NCI-H446 treated with DMSO at 0.1 percent for 48 hours (cell line): ENCODE measurements at places on chromosomes 13 and 19.

- DNase-seq = no peak
Measured at GRCh38 chr13:44053208-44053607, 173.5 kb downstream of the LACC1 start.

GRCh38 chr19:17648786-17649185 is 39.4 kb downstream of the UNC13A start:
- no peak for DNase-seq

DNA sequence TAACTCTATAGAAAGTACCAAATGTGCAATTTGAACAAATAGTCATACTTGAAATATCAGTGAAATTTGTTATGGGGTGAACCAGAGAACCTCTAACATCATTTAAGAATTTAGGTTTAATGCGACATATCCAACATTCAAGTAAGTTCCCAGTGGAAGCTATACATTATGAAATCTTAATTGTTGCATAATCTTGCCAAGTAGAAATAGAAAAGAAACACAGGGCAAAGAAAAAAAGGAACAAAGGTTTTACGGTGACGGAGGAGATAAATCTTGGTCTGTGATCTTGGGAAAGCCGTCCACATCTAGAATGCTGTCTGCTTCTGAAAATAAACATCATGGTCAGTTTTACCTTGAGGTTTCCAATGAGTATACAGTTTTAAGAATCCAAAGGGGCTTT is 445.7 kb downstream of the RFC3 start:
- DNase-seq = no peak

- no peak for DNase-seq
Measured at GRCh38 chr13:113849981-113850721, 13.7 kb downstream of the GAS6 start.

DNA sequence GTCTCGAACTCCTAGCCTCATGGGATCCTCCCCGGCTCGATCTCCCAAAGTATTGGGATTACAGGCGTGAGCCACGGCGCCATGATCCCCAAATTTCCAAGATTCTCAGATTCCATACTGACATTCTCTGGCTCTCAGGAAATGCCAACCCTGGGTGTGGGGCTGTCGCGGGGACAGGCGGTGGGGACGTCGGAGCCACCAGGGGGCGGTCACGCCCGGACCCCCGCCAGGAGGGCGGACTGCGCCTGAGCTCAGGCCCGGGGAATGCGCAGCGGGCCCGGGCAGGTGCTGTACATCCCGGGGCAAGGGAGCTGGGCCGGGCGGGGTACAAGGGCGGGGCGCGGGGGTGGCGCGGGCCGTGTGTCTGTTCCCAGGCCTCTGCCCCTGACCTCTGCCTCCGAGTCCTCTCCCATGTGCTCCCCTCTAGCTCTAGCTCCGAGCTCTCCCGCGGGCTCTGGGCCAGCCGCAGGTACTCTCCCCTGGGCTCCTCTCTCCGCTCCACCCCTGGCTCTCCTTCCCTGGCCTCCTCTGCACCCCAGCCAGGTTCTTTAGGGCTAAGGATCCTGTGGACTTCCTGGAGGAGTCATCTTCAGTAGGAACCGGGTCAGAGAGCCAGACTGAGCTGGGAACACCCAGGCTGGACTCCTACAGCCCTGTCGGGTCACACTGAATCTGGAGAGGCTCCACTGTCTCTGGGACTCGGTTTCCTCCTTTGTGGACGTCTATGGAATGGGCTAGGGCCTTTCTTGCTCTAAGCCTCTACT is 2.4 kb downstream of the PPP1R13L start:
- no peak for DNase-seq

DNA sequence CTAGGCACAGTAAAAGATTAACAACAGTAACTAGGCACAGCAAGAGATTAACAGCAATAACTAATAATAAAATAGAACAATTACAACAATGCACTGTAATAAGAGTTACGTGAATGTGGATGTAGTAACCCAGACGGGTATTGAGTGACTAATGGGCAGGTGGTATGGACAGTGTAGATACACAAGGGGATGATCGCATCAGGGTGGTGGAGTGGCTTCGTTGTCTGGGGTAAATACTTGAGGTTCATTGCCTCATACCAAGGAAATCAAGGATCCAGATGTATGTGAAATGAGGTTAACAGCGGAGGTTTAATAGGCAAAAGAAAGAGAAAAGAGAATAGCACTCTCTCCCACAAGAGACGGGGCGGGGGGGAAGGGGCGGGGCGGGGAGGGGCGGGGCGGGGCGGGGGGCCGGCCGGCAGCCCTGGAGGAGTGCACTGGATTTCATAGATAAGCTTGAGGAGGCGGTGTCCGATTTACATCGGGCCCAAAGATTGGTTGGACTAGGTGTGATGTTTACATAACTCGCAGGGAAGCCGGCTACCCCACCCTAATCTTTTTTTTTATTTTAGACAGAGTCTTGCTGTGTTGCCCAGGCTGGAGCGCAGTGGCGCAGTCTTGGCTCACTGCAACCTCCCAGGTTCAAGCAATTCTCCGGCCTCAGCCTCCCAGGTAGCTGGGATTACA is 106.3 kb downstream of the KCTD15 start:
- no peak for DNase-seq

DNA sequence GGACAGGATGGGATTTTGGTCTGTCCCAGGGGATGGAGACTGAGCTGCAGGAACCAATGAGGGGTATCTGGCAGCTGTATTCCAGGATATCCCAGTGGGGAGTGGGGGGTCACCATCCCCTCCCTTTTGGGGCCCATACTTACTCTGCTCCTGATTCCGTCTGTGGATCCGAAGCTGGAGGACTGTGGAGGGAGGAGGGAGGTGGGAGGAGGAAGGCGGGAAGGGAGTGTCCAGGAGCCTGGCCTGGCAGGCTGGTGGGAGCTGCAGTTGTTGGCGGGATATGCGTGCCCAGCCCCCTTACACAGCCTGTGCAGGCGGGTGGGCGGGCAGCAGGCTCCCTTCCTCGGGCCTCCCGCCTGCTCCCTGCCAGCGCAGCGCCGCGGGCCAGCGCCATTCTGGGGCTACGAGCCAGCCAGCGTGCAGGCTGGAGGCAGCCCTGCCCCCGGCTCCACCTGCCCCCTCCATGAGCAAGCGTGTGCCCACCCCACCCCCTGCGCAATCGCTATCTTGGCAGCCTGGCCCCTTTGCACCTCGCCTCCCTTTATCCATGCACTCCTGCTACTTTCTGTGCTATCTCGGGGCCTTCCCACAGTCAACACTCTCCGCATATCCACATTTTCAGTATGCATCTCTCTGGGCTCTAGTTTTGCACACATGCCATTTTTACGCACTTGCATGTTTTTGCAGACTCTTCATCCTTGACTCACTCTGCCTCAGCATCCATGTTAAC is 2.8 kb downstream of the MAMSTR start:
- DNase-seq = peak; percentile 86

DNA sequence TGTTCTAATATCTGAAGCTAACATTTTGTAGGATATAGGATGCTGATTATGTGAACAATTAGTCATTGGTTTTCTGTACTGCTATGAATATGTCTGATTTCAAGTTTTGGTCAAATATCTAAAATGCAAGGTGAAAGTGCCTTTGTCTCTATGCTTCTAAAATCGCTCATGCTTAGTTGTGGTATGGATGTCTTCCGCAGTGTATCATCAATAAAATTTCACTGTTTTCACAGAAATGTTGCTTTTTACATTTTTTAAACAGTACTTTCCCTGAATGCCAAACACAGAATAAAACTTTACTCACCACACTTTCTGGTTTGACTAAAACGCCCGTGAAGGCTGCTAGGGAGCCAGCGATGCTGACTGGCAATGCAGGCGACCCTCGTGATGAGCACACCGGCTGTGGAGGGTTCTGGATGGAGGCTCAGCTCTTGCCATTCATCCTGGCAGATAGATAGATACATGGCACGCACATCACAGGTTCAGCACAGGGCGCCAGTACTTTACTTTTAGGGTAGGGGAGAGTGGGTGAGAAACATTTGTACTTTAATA is 40.1 kb downstream of the SLC7A9 start:
- no peak for DNase-seq

GRCh38 chr19:10418485-10419199 is 1.7 kb upstream of the PDE4A start:
- DNase-seq = peak; percentile 29

DNA sequence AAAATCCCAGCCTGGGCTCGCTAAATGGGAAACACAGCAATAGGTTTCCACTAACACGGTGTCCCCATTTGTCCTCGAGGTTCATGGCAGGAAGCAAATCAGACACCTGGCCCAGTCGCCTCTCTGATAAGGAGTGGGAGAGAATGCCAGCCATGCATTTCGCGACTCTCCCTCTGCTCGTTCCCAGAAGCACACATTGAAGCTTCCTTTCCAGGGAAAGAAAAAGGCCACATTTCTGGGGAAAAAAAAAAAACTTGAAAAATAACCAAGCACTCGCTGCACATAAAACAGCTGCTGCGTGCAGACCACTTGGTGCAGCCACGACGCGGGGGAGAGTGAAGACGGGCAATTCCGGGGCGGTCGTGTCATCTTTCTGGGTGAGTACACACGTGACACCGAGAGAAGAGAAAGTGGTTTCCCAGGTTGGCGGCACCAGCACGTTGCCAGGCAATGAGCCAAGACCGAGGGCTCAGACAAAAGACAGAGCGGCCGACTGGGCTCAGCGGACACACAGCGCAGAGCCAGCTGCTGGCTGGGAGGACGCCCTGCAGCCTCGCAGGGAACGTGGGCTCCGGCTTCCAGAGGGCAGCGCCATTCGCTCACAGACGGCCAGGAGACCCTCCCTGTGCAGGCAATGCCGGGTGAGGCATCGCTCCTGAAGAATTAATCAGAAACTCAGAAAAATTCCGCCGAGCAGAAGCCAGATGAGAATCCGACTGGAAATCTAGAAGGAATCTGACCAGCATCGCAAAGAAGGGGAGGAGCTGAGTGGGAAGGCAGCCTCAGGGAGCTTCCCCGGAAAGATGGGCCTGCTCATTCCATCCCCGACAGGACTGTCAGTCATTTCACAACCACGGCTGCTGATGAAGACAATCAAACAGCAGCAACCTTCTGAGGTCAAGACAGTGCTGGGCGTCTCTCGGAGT is 83.2 kb upstream of the IRS2 start:
- no peak for DNase-seq

- DNase-seq = no peak
Measured at GRCh38 chr19:46383171-46383815, 30.1 kb downstream of the CCDC8 start.

DNA sequence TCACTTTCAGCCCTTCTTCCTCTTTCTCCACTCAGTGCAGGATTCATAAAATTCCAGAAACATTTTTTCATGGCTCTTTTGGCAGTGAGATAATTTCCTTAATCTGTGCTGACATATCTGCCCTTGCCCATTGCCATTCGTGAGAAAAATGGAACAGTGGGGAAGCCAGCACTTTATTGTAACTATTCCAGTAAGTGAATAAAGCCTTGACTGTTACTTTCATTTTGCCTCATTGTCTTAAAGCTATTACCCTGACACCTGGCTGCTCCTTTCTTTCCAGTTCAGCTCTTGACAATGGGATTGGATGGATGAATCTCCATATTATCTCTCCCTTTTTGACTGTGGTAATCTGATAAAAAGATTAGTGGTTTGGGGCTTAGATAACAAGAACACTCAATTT is 1068.1 kb upstream of the PCDH20 start:
- DNase-seq = no peak
